ENCODE measurements at places on chromosomes 16 and 17.
A peak's percentile ranks its signal among the peaks of the same experiment; 100 is the strongest.

DNA sequence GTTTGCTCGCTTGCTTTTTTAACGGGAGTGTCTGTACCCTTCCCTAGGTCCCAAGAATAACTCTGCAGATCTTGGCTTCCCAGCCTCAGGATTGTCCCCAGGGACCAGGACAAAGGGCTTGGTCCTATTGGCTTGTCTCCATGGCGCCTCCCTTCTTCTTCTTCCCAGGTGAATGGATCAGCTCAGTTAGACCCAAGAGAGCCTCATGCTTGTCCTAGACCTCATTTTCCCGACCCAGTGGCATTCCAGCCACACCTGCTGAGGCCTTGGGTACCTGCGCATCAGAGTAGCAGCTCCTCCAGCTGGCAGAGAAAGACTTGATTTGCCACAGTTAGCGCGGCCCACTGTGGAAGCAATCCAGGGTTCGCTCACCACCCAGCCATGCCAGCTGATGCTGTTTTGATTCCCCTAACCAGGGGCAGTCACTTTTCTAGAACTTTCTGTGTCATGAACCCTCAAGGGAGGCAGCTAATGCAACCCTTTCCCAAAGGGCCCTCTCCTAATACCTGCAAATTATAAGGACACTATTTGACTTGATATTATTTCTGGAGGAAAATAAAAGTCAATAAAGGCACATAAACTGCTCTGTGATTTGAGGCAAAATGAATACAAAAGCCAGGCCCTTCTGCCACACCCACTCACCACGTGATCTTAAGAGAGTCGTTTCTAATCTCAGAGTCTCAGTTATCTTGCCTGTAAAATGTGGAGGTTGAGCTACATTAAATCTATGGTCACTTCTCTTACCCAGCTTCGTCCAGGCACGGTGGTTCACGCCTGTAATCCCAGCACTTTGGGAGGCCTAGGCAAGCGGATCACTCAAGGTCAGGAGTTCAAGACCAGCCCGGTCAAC is 13.9 kb downstream of the GPR142 start:
- DNase-seq: no peak

DNA sequence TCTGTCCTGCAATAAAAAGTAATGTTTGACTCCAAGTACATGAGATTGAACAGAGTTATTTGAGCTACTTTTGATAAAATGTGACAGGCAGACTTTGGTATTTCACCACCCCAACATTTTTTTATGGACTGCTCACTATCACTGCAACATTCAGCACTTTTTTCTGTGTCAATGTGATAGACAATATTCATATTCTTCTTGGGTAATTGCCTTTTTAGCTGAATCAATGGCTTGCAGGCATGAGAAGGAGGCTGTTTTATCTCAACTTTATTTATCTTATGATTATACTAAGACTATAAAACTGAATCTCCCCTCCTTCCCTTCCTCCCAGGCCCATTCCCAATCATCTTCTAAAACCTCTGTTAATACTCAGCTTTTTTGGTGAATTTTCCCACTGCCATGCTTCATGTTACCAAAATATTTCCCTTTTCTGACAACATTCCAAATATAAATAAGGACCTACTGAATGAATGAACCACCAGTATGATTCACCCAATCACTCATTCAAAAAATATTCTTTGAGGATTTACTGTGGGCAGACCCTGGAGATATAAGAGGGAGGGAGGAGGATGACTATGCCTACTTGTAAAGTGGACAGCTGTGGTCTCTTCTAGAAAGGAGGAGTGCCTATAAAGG is 67.6 kb downstream of the CDH13 start:
- no peak for DNase-seq

DNA sequence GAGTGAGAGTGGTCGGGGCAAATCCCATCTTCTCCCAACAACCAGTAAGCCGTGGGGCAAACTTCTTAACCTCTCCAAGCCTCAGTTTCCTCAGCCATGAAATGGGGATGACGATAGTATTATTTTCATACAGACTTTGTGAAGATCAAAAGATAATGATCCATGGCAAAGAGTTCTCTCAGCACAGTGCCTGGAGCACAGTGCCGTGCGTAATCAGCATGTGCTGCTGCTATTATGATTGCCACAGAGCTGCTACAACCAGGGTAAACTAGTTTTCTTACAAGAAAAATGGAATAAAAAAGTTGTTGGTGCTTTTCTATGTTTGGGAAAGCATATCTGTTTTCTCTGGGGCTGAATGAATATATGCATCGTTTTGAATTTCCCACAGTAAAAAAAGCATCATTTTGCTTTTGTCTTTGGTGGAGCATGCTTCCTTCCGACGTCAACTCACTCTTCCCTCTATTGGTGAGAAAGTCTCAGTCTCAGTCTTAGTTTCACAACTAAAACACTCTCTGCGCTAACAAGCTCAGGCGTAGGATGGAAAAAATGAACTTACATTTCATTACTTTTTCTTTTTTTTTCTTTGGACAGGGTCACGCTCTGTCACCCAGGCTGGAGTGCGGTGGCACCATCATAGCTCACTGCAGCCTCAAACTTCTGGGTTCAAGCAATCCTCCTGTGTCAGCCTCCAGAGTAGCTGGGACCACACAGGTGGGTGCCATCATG is 37.2 kb downstream of the CDK5R1 start:
- DNase-seq: no peak

DNA sequence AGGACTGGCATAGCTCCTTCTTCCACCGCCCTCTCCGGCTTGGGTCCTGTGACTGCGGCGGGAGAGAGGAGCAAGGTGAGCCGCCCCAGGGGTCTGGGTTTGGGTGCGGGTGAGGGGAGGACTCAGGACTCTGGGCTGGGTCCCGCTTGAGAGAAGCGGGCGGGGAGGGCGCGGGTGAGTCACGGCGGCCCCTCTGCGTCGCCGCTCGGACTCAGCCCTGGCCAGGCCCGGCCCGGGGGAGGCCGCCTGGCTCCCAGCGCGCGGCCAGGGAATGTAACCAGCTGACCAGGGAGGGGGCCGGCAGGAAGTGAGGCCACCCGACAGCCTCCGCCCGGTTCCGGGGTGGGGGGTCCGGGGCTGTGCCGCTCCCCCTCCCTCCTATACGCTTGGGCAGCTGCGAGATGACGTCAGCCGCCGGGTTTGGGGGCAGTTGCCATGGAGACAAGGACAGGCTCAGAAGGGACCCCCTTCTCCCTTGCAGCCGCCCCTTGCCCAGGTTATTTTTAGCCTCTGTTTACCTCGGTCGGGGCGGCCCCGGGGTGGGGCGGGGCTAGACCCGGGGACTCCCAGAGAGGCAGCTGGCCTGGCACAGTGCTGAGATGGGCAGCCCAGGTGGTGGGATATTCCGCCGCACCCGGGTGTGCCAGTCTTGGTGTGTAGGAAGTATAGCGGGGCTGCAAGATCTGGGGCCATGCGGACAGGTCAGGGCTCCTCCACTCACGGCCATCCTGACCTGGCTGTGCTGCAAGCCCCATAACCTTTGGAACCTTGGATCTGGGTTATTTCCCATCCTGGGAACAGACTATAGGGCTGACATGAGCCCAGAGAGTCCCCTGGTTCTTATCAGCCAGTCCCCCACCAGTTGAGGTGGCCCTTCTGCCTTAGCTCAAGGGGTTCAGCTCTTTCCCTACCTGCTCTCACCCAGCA is 1.6 kb downstream of the RIPOR1 start:
- peak; percentile 22 for DNase-seq

- DNase-seq: peak; percentile 44
These were observed 22.0 kb upstream of the GOT2 start for GRCh38 chr16:58755989-58756649.

DNA sequence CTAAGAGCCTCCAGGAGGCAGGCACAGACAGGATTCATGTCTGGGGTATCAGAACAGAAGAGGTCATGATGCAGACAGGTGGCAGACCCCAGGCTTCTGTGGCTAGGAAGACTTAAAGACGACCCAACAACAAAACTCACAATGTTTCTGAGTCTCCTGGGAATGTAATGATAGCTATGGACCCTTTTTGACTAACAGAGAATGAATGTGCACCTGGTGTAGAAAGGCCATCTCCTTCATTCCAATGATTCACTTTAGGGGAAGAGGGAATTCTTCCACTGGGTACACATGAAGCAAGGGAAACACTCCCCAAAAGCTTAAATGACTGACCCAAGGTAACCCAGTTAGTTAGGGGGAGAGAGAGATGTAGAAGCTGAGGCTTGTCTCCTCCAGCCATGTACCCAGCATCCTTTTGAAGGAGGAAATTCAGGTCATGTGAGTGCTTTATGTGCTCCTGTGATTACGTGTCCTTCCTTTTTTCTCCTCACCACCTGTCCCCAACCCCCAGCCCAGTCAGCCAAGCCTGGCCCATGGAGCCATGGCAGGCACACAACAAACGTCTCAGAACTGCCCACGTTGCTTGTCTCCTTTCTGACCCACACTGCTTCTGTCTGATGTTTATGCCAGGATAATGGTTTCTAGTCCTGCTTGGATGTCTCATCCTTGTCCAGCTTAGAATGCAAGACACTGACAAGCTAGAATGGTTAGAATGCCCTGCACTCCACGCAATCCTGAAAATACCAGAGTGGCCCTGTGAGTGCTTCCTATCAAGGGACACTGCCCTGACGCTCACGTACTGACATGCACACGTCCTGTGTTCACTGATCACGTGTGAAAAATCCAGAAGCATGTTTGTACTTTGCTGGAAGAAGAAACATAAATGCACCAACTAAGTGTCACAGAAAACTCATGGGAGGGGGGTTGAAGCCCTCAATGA is 156.4 kb downstream of the ZFHX3 start:
- DNase-seq: no peak

DNA sequence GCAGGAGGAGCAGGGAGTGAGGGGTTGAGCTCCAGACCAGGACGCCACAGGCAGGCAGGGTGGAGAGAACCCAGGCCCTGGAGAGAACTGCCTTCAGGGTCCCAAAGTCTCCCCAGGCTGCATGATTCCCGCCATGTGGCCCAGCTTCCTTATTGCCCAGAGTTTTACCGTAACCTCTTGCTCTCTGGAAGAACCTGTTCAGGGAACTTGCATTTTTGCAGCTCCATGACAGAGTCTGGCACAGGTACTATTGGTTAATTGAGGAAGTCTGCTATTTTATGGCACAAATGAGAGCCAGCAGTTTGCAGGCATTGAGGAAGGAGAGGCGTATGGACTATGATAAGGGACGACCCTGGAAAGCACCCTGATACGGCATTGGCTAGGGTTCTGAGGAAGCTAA is 11.6 kb upstream of the NOS2 start:
- DNase-seq: no peak

DNA sequence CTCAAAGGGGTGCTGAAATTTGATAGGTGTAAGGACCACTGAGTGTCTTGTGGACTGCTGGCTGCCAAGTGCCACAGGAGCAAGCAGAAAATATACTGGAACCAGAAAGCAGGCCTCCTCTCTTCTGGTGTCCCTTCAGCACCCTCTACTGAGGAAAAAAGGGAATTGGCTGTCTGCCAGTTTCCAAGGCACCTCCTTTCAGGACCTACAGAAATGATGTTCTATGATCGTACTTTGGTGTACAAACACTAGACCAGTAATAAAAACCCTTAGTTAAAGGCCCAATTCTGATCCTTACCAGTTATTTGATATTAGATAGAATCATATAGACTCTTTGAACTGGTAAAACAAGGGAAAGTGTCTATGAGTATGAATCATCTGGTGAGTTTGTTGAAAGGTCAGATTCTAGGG is 35.8 kb upstream of the BCAS3 start:
- no peak for DNase-seq

- DNase-seq: no peak
These were observed 375.9 kb downstream of the UTP18 start for GRCh38 chr17:51636291-51636690.

GRCh38 chr16:10033556-10033955 is 148.7 kb downstream of the GRIN2A start:
- no peak for DNase-seq

- DNase-seq: no peak
These were observed 587.6 kb downstream of the CDH11 start for GRCh38 chr16:64534180-64534780.

DNA sequence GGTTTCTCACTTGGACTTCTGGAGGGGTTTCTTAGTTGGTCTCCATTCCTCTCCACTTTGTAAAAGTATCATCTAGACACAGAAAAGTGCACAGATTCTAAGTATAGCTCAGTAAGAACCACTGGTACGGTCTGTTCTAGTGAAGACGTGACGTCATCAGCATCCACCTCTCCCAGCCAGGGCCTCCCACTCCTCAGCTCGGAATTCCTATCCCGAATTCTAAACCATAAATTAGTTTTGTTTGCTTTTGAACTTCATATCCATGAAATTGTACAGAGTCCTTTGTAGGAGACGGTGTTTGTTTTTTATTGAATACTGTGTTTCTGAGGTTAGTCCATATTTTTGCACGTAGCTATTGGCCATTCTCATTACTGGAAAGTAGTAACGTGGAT is 25.5 kb downstream of the FOXK2 start:
- DNase-seq: no peak

DNA sequence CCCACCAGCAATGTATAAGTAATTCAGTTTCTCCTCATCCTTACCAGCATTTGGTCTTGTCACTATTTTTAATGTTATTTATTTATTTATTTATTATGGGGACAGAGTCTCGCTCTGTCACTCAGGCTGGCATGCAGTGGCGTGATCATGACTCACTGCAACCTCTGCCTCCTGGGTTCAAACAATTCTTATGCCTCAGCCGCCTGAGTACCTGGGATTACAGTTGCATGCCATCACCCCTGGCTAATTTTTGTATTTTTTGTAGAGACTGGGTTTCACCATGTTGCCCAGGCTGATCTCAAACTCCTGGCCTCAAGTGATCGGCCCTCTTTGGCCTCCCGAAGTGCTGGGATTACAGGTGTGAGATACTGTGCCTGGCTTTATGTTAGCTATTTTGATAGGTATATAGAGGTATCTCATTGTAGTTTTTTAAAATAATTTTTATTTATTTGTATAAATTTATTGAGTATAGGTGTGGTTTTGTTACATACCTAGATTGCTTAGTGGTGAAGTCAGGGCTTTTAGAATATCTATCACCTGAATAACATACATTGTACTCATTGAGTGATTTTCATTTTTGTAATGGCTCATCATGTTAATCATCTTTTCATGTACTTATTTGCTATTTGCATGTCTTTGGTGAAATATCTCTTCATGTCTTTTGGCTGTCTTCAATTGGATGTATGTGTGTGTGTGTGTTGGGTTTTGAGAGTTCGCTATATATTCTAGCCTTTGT is 53.3 kb downstream of the TANC2 start:
- no peak for DNase-seq

DNA sequence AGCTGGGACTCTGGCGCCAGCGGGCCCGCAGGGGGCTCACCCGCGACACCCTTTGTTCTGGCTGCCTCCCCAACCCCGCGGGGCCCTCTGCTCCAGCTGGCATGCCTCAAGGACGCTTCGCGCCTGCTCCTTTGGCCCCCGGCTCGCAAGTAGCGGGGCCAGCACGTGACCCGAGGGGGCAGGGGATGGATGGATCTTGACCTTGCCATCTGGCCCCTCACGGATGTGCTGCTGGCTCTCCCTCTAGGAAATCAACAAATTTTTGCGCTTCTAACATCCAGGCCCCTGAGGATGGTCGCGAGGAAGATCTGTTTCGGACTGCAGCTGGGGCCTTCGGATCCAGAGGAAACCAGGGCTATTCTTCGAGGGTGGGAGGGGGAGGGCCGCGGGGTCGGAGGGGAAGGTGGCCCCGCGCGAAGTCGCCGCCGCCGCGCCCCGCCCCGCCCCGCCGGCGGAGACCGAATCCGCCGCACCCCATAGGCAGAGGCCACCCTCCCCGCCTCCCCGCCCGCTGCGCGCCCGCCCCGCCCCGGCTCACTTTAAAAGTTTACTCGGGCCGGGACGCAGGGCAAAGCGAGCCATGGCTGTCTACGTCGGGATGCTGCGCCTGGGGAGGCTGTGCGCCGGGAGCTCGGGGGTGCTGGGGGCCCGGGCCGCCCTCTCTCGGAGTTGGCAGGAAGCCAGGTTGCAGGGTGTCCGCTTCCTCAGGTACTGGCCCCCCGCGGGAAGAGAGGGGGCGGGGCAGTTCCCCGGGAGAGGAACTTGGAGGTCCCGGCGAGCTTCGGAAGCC is at the start of gene ACSF2:
TSS of gene ACSF2 (plus strand) at position 537 of the 790 bp plus-strand sequence. CDS start at position 581, 44 bp downstream.
- DNase-seq: peak; percentile 61

GRCh38 chr17:49435671-49436029 is 21.0 kb upstream of the PHB1 start:
- DNase-seq: no peak
